ENCODE measurements at places on chromosomes 12 and 14. TPM values are rescaled to one million over a fixed set of nuclear protein-coding genes. Genes with fewer than 3 reads are reported as not detected.

DNA sequence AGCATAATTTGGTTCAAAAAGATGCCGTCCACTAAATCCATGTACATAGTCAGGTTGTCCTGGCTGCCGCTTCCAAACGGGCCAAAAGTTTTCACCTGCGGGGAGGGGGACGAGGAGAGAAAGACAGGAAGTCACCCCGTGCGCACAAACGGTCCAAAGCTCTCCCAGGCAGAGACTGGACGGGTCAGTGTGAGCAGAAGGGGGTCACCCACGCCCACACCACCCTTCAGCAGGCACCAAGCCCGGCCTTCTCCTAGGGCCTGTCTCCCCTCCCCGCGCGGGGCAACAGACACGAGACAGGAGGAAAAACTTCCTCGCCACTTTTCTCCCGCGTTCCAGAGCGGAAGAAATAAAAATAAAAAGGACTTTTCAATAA is 888 bp downstream of the CCDC88C start:
- peak; percentile 40 for DNase-seq

DNA sequence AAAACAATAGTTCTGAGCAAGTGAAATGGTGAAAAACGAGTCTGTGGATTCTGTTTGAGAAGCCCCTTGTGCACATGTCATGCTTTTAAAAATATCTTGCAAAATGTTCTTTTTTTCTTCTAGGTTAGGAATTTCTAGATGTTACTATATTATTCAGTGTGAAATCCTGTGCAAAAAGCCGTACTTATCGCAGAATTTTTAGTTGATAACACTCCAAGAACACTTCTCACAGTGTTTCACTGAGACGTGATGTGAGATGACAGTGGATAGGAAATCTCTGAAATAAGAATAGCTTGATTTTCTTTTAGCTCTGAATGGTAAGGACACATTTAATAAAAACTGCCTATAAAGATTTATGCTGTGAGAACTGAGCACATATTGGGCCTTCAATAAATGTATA is 234.5 kb downstream of the SNAPC1 start:
- DNase-seq = no peak

GRCh38 chr14:67485501-67486095 is 2.9 kb downstream of the TMEM229B start:
- no peak for DNase-seq

GRCh38 chr12:52708010-52708409 is 4.7 kb upstream of the KRT77 start:
- no peak for DNase-seq

GRCh38 chr14:33709283-33709682 is 241.6 kb downstream of the EGLN3 start:
- DNase-seq = no peak

CARMIL3 gene
- 3.7 TPM for total RNA-seq

DACT1 gene
- total RNA-seq = 0.93 TPM

SYCP3 gene
- 0.30 TPM for total RNA-seq
